ENCODE measurements at places on chromosomes 3 and 15. TPM values are rescaled to one million over a fixed set of nuclear protein-coding genes. Genes with fewer than 3 reads are reported as not detected.

The ZSCAN2 gene
- total RNA-seq: 6.5 TPM

The AGBL1 gene
- total RNA-seq: not detected

The GABPB1 gene
- total RNA-seq: 38.0 TPM

The A4GNT gene
- total RNA-seq: not detected

The PPP1R14D gene
- total RNA-seq: not detected

The RHOV gene
- total RNA-seq: 0.07 TPM

The RASL12 gene
- total RNA-seq: 0.39 TPM

The LRRK1 gene
- 16.6 TPM for total RNA-seq

All from smooth muscle cell of the pulmonary artery (primary cell).